ENCODE measurements at places on chromosomes 3 and 15.

- no peak for DNase-seq
These were observed 280.7 kb upstream of the ARHGEF26 start for GRCh38 chr3:153840487-153840886.

- DNase-seq, result no peak
These were observed 133.0 kb upstream of the CADM2 start for GRCh38 chr3:84825817-84826216.

DNA sequence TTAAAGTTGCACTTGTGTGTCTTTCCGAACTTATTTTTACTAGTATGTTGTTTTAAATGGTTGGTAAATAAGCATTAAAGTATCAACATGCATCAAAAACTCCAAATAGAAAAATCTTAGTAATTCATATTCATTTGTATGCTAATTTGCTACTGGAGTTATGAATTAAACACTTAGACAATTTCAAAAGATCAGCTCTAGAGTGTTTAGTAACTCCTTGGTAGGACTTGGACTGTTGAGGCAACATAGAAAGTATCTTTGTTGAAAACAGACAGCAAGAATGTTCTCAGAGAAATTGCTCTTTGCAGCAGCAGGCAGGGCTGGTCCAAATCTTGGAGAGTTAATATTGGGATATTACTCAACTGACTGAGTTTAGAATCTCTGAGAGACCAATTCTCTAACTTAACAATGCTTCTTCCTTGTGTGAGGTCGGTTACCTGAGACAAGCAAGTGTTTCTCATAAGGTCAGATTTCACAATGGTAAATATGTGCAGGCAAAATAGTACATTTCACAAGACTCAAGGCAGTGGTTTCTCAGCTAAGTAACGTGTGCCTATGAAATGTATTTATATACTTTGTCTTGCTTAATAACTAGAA is 147.8 kb upstream of the IL12A start:
- DNase-seq, result no peak

DNA sequence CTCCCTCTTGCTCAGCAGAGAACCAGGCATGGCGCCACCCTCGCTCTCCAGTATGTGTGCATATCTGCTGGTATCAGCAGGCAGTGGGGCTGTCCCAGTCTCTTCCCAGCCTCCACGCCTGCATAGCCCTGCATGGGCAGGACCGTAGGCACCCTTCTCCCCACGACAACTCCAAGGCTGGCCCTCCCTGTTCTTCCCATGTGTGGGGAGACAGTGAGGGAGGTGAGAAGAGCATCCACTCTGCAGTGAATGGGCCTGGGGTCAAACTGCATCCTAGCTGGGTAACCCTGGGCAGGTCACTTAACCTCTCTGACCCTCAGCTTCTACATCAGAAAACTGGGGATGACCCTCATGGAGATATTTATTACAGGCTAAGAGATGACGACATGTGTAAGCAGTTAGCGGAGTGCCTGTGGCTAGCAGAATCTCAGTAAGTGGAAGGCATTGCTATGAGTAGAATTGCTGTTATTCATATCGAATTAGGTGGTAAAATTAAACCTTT is 13.3 kb upstream of the SSUH2 start:
- no peak for DNase-seq

DNA sequence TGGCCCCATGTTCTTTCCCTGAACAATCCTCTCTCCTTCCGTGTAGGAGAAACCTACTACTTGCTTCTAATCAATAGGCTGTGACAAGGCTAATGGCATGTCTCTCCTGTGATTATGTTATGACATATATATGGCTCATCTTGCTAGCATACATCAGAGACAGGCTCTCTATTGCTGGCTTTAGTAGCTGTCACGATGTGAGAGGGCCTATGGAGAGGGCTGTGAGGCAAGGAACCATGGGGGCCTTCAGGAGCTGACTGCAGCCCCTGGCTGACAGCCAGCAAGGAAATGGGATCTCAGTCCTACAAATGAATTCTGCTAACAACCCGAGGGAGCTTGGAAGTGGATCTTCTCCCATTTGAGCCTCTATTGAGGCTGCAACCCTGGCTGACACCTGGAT is 96.3 kb downstream of the EOMES start:
- DNase-seq, result no peak

DNA sequence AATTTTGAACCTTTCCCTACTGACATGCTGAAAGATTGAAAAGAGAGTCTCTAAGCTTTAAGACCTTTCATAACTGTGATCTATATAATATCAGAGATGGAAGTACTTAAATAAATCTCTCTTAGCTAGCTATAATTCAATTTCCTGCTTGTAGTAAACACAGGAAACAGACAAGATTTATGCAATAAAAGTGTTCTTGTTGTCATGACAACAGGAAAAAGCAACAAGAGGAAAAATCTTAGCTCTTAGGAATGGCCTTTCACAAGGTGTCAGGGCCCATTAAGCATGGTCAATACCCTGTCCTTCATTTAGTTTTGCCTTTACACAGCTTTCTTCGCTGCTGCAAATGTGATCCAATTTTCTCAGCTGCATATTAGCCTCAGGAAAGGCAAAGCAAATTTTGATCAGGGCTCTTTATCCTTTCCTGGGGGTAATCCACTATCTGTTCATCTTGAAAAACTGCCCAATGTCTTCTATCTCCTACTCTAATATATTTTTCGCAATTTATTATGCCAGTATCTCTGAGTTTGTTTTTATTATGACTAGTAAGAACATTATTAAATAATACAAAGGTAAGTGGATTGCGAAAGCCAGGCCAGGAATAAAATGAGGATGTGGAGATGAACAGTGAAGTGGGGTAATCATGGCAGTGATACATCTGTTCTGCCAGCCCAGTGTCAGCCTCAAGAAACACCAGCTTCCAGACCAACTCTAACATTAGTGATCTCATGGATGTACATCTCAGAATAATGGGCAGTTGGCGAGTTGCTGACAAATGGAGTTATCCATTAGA is 28.7 kb downstream of the SIDT1 start:
- no peak for DNase-seq

- no peak for DNase-seq
These were observed 290.6 kb upstream of the TRIM42 start for GRCh38 chr3:140387244-140387643.

GRCh38 chr3:139533781-139534454 is 5.6 kb downstream of the RBP1 start:
- no peak for DNase-seq

DNA sequence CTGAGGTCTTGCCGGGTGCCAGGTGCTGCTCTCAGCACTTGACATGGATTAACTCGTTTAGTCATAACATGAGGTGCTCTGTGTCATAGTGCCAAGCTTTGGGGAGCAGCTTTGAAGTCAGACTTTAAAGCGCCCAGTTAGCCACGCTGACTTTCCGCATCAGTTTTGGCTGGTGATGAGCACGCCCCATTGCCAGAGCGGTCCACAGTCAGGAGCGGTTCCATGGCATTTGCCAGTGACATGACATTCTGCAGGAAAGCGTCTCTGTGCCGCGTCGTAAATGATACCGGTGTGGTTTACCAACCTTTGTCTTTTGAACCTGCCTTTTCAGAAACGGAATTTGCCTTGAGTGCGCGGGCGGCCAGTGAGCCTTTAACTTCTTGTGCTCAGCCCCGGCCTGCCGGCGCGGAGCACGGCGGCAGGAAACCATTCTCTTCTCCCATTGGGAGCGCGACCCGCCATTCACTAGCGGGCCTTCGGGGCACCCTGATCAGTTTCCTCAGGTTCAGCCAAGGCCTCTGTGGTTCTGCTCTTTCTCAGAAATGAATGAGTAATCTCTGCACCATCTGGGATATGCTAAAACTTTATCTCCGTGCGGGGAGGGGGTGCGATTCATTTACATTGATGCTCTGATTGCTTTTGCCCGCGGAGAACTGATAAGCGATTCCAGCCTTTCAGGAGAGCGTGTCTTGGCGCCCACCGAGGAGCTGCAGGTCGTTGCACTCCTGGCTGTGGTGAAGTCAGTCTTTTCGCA is 1.7 kb upstream of the SLC2A2 start:
- no peak for DNase-seq

- no peak for DNase-seq
These were observed 147.7 kb upstream of the TSC22D2 start for GRCh38 chr3:150260398-150260710.

GRCh38 chr3:56724676-56725075 is 41.6 kb upstream of the TASOR start:
- no peak for DNase-seq

GRCh38 chr3:191592105-191592504 is 131.1 kb downstream of the PYDC2 start:
- DNase-seq, result no peak

- peak; percentile 67 for DNase-seq
These were observed 6.0 kb downstream of the NCKIPSD start for GRCh38 chr3:48679411-48680391.

DNA sequence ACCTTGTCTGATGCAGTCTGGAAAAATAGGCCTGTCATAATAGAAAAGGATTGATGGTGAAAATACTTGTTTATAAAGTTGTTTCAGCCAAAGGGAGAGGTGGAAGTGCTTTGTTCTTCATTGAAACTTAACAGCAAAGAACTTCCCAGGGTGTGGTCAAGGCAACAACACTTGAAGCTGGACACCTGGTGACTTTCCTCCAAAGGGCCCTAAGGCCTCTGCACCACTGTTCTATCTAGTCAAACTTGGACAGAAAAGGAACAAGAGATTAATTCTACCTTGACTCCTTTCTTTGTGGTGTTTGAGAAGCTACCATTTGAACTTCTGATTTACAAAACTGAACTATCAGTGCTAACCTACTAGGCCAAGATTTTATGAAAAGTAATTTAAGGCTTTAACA is 102.0 kb downstream of the CMSS1 start:
- DNase-seq, result no peak

DNA sequence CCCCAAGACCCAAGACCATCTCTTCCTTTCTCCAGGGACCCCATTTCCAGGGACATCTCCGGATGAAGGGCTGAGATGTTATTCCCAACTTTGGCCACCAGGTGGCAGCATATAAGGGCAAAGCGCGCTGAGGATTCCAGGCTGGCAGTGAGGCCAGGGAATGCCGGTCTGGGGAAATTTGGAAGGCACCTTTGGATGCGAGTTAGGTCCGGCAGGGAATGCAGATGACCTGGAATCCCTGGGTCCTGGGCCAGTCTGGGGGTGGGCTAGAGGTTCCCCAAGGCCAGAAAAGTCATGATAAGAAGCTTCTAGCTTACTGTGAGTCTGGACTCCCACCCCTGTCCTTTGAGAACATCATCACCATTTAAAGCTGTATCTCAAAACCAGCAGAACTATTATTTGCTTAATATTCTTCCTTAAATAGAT is 1.6 kb upstream of the CHST13 start:
- DNase-seq, result peak; percentile 66

DNA sequence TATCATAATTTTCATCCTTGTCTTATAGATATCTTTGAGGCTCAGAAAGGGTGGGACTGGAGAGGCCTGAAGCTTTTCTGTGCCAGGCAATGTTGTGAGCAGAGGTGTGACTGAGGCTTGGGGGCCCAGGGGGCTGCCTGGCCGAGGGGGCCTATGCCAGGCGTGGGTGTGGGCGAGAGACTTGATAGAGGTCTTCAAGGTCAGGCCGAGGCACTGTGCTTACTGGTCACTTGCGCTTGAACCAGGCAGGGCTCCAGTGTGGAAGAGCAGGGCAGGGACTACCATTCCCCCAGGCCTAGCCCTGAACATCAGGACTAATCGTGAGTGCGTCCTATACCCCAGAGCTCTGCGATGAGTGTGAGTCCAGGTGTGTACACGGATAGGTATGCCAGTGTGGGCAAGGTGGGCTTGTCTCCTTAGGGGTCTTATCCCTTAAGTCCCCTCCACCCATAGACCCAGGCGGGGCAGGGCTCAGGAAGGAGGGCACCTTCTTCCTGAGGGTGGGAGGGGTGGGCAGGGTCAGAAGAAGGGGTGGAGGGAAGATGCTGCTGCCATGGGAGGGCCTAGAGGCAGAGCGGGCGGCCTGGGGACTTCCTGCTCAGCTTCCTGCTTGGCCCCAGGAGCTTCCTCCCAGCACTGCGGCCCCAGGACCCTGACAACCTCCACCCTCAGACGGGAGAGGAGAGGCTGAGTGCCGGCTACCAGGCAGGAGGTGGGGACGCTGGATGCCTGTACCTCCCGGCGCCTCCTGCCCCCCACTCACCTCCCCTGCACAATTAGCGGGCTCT is 84.7 kb downstream of the LINGO1 start:
- DNase-seq, result no peak

- no peak for DNase-seq
These were observed 32.3 kb downstream of the ALDH1L1 start for GRCh38 chr3:126147932-126148683.

DNA sequence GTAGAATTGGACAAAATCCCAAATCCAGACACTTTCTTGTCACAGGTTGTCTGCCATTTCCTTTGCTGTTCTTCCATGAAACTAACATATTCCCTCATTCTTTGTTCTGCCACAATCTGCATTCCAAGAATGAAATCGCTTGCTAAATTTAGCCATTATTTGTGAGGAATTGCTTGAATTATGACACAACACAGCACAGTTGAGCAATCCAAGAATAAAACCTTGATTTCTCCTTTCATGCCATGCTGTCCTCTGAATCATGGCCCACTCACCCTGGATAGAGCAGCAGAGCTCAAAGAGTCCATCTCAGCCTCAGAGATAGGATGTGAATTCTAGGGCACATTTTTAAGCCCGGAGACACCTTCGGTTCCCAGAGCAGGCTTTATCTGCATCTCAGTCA is 35.2 kb upstream of the GREM1 start:
- DNase-seq, result no peak

Measured in B cell (primary cell).